ENCODE measurements at places on chromosomes 7 and 10.

GRCh38 chr7:2544541-2545188 lies 10.7 kb downstream of the BRAT1 start:
- DNase-seq = no peak

GRCh38 chr7:92313055-92313454 lies 67.3 kb downstream of the ANKIB1 start:
- no peak for DNase-seq

DNA sequence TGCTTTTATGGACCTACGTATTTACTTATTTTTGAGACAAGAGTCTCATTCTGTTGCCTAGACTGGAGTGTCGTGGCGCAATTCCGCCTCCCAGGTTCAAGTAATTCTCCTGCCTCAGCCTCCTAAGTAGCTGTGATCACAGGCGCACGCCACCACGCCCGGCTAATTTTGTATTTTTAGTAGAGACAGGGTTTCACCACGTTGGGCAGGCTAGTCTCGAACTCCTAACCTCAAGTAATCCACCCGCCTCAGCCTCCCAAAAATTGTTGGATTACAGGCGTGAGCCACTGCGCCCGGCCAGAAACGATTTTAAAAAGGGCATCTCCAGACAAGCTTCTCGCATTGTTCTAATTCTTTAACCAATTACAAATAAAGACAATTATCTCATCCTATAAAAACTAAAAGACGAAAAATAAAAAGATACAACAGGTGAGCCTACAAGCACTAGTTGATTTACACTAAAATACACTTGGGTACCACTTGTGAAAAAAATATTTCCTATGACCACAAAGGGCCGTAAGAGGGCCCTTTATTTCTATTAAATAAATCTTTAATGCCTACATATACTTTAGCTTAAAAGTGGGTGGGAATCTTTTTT lies 2.4 kb downstream of the TRA2A start:
- no peak for DNase-seq

GRCh38 chr7:38704041-38704547 lies 72.9 kb upstream of the AMPH start:
- no peak for DNase-seq

GRCh38 chr10:103855424-103855823 lies at the start of gene SH3PXD2A:
Gene SH3PXD2A, minus strand, starts transcription at chr10:103855576. Its CDS starts 310 bp downstream, at chr10:103855266.
- no peak for DNase-seq

DNA sequence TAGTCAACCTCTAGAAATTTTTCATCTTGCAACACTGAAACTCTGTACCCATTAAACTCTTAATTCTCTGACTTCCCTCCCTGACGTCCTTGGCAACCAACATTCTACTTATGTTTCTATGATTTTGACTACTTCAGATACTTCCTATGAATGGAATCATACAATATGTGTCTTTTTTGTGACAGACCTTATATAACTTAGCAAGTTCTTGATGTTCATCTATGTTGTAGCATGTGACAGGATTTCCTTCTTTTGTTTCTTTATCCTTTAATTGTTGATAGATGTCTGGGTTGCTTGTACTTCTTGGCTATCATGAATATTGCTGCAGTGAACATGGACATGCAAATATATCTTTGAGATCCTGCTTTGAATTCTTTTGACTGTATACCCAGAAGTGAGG lies 240.8 kb downstream of the ADK start:
- no peak for DNase-seq

DNA sequence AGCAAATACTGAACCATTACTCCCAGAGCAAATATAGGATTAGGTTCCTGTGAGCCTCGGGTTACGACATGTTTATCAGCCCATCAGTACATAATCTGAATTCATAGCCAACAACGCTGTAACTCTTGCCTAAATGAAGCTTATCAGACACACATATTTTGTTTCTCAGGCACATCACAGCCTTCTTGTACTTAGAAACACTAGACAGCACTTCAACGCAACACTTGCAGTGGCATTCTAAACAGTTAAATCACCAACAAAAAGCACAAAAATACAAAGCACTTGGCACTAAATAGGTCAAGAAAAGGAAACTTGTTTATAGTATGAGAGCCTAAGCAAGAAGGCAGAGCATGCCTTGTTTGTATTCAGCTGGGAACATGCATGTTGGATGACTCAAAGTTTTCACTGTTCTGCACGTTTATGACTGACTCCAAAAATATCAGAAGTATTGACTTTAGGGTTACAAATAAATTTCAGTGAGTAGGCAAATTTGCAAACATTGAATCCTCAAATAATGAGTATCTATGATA lies 75.0 kb downstream of the VPS50 start:
- no peak for DNase-seq

DNA sequence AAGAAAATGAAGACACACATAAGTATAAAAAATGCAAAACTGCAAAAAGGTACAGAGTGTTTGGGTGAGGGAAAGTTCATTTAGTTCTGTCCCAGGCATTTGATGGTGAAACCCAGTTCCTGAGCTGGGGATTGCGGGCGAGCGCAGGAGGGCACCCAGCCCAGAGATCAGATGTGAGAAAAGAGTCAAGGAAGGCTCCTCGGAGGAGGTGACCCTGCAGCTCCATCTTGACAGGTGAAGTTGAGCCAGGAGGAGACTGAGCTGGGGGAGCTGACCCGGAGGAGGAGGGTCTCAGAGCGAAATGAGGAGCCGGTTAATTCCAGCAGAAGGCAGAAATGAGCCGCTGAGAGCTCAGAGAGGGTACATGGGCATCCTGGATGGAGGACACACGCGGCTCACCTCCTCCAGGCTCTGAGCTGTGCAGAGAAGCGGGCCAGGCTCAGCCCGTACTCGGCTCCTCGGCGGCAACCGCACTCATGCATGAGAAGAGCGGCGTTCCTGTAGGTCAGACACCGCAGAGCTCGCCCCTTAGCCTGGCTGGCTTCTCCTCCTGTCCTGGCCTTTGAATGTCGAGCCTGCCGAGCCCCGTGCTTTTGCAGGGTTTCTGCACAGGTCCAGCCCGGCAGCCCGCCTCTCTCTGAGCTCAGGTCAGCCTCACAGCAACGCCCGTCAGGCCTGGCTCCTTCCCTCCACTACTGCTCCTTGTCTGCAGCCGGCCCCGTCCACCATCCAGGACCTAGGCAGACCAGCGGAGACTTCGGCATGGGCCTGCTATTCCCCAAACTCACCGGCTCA lies 9.5 kb upstream of the RAMP3 start:
- no peak for DNase-seq

- peak; percentile 93 for DNase-seq
Measured at GRCh38 chr10:92891885-92892690, 43.8 kb downstream of the EXOC6 start.

DNA sequence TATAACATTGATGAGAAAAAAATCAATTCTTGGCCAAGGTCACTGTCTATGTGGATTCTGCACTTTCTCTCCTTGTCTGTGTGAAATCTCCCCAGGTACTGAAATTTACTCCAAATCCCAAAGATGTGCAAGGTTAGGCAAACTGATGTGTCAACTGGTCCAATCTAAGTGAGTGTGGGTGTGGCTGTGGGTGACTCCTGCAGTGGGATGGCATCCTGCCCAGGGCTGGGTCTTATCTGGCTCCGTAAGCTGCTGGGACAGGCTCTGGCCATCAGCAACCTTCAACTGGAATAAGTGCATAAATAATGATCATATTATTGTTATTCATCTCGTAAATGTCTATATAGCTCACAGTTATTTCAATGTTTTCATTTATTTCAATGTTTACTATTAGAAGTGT lies 79.3 kb downstream of the JCAD start:
- no peak for DNase-seq

DNA sequence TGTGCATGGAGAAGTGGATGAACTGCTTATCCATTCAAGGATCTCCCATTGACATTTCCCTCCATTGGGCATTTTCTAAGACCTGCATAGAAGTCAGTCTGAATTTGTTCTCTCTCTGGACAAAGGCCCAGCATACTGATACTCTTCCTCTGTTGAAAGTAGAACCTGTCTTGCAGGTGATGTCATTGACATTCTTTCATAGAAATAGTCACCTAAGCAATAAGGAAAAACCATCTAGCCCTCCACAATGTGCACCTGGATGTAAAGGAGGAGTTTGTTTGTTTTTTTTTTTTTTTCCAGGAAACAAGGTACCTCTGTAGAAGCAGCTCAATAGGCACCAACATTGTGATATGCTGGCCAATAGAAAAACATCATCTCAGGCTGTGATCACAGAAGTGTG lies 150.4 kb downstream of the DPY19L1 start:
- no peak for DNase-seq

- DNase-seq = no peak
Measured at GRCh38 chr7:109343678-109344077, 774.0 kb downstream of the DNAJB9 start.

- DNase-seq = no peak
Measured at GRCh38 chr10:43930243-43930642, 281.6 kb upstream of the ZNF32 start.

GRCh38 chr7:100968650-100969049 lies 715 bp upstream of the MUC12 start:
- no peak for DNase-seq

DNA sequence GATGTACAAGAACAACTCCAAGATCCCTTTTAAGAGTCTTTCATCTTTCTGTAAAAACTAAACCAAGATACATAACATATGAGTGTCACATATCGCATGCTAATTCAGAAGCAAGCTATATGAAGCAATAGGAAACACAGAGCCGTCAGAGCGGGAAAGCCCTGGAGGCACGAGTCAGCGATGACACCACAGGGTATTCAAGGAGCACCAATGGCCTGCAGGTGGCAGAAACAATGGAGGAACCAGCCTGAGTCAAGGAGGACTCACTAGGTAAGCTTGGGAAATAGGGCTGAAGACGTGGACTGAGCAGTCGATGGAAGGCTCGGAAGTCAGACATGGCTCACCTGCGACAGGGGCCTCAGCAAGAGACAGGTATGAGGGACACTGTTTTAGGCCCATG lies 214.4 kb downstream of the FAM107B start:
- no peak for DNase-seq

GRCh38 chr10:119209035-119209735 lies 1.8 kb downstream of the GRK5 start:
- no peak for DNase-seq

DNA sequence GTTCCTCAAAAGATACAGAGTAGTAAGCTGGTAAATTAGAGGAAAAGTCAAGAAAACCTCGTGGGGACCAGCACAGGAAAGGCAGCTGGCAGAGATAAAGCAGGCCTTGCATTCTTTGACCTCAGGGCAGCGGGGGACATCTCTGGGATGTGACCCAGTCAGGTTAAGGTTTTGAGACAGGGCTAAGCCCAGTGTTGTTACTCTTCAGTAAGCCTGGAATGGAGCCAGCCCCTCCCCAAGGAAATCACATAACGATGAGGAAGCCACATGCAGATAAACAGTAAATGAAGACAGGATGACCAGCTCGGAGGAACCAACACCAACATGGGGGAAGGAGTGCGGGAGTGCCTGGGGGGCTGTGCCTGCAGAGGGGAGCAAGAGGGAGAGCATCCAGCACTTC lies 99.6 kb downstream of the JAZF1 start:
- no peak for DNase-seq

- no peak for DNase-seq
Measured at GRCh38 chr10:90226517-90226916, 525.1 kb downstream of the KIF20B start.

- DNase-seq = no peak
Measured at GRCh38 chr10:131899695-131900349, 986 bp upstream of the PPP2R2D start.

DNA sequence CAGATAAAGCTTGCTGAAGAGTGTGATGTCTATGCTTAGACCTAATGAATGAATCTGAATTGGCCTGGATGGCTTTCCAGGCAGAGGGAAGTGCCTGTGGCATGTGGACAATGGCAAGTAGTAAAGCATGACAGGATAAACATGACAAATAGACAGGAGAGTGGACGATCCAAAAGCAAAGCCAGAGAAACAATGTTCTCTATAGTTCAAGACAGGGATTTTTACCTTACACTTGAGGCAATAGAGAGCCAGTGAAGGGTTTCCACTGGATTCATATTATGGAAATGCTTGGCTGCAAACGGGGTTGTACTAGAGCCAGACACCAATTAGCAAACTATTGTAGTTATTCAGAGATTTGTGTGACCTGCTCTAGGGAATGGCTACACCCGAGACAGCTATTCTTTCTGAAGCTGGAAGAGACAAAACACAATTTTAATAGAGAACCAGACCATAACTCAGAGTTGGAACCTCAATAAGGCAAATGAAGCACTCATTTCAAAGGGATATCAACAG lies 2.3 kb downstream of the AGMO start:
- DNase-seq = no peak

DNA sequence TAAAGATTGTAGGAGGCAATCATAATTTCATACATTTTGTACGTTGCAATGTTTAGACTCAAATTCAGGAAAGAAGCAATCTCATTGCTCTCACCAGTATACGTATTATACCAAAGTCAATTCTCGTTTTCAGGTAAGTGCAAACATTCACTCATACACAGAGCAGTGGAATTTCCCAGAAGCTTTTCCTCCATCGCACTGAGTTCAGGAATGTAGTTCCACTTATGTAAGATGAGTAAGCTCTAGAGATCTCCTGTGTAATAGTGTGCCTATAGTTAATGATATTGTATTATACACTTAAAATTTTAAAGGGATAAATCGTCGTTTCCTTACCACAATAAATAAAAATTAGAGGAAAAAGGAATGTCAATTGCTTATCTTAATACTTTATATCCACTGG lies 470.8 kb upstream of the KCND2 start:
- no peak for DNase-seq

DNA sequence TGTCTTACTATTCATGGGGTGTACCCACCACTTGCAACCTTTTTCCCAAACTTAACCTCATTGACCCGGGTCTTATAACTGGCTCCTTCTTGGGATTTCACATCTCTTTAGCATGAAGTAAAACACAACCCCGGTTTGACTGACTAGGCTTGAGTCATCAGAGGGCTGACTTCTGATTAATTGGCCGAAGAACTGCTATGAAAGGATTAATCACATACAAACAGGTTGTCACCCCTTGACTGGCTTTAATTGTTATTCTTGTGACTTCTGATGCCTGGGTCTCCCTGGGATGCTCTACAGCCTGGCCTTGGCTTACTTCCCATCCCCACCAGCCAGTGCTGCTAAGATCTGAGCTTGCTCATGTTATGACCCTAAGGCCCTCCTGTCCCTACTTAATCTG lies 8.8 kb upstream of the CRPPA start:
- no peak for DNase-seq

- no peak for DNase-seq
Measured at GRCh38 chr7:94288096-94288495, 106.6 kb upstream of the COL1A2 start.

- DNase-seq = no peak
Measured at GRCh38 chr10:88642963-88643362, 21.3 kb upstream of the LIPF start.
